ENCODE measurements at places on chromosomes 4 and X.

GRCh38 chr4:18736551-18736950 is 715.0 kb upstream of the LCORL start:
- DNase-seq, result no peak

- no peak for DNase-seq
Measured at GRCh38 chr4:118313098-118313497, 39.7 kb downstream of the PRSS12 start.

- no peak for DNase-seq
Measured at GRCh38 chrX:31506360-31506759, 434.5 kb upstream of the FTHL17 start.

DNA sequence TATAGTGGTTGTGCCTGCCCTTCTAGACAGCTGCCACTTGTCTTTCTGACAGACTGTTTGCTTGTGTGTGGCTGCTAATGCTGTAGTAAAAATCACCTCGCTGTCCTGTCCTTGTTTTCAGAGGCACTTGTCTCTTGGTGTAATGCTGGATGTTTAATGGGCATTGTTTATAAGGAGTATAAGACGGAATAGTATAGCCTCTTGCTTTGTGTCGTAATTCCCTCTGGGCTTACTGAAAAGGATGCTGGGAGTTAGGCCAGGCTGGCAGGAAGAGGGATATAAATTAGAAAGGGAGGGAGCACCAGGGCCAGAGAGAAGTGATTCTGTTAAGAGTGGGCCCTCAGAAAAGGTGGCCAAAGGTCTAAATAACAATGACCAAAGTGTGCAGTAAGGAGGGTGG is 29.0 kb downstream of the NHS start:
- no peak for DNase-seq

GRCh38 chr4:183765251-183765911 is 106.3 kb downstream of the TRAPPC11 start:
- no peak for DNase-seq

DNA sequence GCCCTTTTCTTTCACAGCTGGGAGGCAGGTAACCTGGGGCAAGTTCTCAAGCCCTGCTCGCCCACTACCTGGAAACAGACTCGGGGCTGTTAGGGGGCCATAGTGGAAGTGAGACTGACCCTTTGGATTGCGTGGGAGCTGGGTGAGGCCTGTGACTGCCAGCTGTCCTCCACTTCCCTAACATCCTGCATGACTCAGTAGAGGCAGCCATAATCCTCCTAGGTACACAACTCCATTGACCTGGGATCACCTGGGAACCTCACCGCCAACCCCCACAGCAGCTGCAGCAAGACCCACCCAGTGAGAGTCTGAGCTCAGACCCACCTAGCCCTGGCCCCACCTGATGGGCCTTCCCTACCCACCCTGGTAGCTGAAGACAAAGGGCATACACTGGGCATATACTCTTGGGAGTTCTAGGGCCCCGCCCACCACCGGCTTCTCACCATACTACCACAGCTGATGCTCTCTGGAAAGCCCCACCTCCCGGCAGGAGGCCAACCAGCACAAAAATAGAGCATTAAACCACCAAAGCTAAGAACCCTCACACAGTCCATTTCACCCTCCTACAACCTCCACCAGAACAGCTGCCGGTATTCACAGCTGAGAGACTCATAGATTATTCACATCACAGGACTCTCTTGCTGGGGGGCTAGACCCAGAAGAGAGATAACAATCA is 61.1 kb upstream of the DCTD start:
- DNase-seq, result no peak

DNA sequence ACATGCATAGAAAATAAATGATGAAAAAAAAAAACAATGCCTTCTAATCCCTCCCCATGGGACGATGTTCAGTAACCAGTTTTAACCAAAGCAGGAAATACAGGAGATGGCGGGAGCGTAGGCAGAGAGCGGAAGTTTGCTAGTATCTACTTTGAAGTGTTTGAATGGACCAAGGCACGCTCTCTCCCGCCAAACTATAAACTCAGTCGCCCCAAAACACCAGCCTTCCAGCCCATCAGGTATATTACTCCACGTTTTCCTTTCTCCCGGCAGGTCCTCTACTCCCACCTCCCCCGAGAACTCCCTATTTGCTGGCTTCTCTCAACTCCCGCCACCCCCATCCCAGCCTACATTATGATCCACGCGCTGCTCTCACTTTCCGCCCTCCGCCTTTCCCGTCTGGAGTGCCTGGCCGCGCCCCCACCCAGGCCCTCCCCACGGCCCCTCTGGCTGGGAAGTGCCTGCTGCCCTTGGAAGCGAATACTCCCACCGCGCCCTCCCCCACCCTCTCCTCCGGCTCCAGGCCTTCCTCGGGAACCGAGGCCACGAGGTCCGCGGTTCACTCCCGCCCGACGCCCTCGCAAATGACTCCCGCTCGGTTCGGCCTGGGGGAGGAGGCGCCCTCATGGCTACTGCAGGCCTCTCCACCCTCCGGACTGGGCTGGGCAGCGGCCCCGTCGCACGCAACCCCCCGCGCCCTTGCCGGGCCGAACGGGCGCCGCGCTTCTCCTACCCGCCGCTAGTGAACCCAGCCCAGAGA is 723 bp downstream of the DHX15 start:
- DNase-seq, result peak; percentile 67

- DNase-seq, result no peak
Measured at GRCh38 chr4:177323416-177323815, 13.7 kb downstream of the NEIL3 start.

GRCh38 chrX:150192816-150193215 is 170.3 kb upstream of the MAMLD1 start:
- DNase-seq, result no peak

DNA sequence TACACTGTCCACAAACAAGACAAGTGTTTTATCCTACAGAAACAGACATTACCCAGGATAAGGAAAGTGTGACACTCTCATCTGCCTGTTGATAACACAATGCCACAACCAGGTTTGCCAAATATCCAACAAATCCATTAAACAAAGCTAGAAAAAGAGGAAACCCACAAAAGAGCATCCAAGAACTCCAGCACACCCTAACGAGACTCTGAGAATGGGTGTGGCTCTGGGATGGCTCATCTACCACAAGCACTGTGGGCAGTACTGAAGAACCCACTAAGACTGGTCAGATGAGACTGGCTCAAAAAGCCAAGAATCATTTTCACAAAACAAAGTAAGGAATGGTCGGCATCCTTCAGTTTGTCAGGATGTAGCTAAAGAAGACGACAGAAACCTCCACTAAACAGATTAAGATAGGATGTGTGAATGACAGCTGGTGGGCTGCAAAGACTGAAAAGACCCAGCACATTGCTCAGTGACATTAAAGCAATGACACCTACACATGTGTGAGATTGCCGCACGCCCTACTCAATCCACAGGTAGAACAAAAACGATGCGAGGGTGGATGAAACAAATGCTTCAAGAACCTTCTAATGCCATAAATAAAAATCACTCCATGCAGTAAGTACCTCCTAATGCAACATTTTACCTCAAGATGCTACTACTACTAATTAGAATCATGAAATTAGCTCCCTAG is 14.7 kb downstream of the ATP8A1 start:
- DNase-seq, result no peak

DNA sequence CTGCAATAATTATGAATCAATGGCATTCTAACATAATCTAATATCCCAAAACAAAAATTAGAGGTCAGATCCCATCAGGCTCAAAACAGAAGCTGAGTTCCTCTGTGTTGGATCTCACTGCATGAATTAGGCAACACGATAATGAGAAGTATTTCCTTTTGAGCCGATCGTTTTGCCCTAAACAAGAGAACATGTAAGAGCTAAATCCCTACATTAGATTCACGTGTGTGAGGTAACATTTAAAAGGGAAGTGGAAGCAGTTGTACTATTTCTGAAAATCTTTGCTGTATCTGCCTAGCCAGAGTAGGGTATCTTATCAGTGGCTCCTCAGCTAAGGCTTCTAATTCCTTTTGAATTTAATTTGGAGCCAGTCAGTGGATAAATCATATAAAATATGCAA is 115.6 kb downstream of the C4orf51 start:
- DNase-seq, result no peak

GRCh38 chrX:49040376-49040955 is 2.7 kb downstream of the TFE3 start:
- DNase-seq, result no peak

- DNase-seq, result no peak
Measured at GRCh38 chr4:142778430-142778829, 67.7 kb downstream of the INPP4B start.

DNA sequence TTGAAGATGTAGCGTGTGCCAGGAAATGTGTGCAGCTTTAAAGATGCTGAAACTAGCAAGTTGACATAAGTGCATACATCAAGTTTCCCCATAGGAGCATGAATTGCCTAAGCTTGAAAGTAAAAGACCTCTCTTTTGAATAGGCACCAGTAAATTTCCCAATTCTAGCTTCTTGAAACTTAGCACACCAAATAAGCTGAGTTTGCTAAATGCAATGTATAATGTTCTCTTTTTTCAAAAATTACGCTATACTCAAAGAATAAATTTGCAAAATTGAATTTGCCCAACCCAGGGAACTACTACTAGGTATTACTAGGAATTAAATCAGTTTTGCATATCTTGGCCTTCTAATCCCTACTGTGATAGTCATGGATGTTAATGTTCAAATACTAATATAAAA is 923.9 kb upstream of the LCORL start:
- no peak for DNase-seq

- no peak for DNase-seq
Measured at GRCh38 chr4:1008840-1009541, 2.4 kb upstream of the FGFRL1 start.

GRCh38 chrX:38103857-38104812 is 97.8 kb downstream of the SYTL5 start:
- DNase-seq, result no peak

- peak; percentile 14 for DNase-seq
Measured at GRCh38 chr4:75989846-75990528, 758 bp downstream of the SDAD1 start.

GRCh38 chr4:138656990-138657389 is 358.6 kb upstream of the NOCT start:
- peak; percentile 59 for DNase-seq

All from hindlimb muscle (tissue), 1 donor.